KG1 (cell line): ENCODE measurements at places on chromosomes 1 and 21.

DNA sequence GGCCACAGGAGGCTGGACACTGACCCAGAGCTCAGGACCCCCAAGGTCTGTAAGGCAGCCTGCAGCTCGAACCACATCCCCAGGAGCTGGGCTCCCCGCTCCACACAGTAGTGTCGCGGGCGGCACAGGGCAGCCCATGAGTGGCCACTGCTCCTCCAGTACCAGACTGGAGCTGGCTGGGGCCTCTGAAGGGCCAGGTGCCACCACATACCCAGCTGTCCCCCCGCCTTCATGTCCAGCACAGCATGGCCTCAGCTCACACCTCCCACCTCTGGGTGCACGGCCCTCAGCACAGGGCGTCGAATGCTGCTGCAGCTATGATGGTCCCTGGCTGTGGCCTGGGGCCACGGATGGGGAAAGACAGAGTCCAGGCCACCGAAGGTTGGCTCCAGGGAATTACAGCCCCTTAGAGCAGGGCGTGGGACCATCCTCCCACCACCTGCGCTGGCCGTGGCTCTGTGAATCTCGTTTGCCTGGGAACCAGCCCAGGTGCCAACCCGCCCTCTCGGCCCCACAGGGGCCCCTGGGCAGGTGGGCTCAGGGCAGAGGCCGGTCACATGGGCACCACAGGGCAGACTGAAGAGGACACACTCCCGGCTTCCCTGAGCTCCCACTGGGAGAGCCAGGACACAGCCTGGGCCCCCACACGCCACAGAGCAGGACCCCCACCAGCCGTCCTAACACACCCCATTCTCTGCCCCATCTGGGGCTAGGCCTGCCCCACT lies 2.1 kb upstream of the TNFRSF4 start:
- no peak for DNase-seq

- no peak for DNase-seq
Measured at GRCh38 chr1:231584117-231584516, 42.5 kb upstream of the DISC1 start.

DNA sequence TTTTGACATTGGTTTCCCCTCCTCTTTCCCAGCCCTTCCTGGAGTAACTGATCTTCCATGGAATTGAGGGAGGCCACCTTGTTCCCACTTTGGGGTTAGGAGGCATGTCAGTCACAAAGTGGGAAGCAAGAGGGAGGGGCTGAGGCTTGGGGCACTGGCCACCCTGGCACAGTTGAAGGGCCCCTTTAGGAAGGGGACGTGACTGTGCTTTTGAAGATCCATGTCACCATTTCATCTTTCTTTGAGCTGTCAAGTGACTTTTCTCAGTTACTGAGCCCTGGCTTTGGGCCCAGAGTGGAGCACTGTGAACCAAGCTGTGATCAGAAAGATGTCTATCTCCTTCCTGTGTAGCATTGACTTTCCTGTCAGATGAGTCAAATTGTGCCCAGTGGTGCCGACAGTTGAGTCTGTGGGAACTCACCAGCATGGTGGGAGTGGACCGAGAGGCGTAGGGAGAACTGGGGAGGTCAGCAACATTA lies 38.5 kb upstream of the TDRD10 start:
- peak; percentile 85 for DNase-seq

GRCh38 chr1:184664042-184664660 lies 90.5 kb downstream of the EDEM3 start:
- peak; percentile 69 for DNase-seq

DNA sequence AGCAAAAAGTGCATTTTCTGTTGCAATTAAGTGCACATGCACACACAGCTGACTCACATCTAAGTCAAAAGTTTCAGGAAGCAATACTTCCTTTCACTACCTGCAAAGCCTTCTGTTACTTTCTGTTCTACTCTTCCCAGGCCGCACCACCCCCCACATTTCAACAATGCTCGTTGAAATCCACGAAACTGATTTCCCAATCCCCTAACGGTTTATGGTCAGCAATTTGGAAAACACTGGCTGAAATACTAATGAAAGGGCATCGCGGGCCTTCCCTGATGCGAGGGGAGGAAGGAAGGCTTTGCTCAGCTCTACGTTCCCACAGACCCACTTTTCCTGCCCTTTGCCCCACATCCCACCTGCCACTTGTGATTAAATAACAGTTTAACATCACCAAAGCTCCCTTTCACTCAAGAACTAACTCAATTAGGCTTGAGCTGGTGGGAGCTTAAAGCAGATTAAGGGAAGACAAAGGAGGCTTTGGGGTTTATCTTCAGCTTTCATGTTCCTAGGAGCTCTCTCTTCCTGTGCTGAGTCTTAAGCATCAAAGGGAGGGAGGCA lies 243.2 kb upstream of the RAB4A start:
- peak; percentile 52 for DNase-seq

DNA sequence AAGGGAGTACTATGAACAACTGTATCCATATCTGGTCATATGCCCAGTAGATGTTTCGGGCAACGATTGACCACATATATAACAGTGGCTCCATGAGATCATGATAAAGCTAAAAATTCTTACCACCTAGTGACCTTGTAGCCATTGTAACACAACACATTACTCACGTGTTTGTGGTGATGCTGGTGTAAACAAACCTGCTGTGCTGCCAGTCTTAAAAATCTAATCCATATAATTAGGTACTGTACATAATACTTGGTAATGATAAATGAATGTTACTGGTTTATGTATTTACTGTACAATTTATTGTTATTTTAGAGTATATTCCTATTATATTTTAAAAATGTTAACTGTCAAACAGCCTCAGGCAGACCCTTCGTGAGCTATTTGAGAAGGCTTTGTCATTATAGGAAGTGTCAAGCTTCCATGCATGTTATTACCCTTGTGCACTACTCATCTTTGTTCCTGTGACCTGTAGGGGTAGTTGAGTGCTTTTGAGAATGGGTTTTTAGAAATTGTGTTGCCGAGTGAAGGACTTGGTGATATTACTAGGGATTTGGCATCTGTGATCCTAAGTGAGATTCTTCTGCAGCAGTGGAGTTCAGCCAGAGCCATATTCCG lies 23.6 kb downstream of the DIP2A start:
- DNase-seq = no peak

DNA sequence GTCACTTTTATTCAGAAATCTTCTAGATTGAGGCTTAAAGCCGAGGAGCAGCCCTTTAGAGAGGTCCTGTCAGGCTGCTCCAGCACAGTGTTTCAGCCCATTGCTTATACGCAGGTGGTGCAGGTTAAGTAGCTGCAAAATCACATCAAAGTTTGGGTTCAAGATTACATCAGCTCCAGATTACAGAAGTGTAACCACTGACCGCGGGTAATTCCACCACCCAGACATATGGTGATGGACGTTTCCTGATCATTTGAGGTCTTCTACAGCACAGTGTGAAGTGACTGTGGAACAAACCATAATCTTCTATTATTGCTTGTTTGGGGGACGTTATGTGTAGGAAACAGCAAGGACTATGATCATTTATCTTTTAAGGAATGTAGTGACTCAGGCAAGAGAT lies 11.8 kb downstream of the C1orf115 start:
- DNase-seq = no peak
